ENCODE measurements at places on chromosomes 2 and 18.

DNA sequence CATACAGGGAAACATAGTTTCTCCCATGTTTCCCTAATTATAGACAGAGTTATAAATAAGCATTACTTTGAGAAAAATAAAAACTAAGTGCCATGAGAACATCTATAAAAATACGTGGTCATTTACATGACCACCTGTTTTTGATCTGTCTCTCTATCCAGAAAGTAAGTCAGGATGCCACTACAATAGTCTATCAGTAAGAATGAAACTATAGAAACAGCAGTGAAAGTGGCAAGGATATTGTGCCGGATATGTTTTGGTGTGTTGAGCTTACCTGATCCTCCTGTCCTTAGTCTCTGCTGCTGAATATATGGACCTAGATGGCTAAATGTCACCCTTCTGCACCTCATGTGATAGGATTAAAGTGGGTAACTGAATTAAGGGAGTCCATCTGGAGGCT is 512.4 kb downstream of the LRP1B start:
- H3K4me3 ChIP-seq, result no peak overlapping the region
- H3K27ac ChIP-seq, result no peak overlapping the region
- no peaks in the 10 kb centered on the region for H3K36me3 ChIP-seq
- DNase-seq, result no peak

DNA sequence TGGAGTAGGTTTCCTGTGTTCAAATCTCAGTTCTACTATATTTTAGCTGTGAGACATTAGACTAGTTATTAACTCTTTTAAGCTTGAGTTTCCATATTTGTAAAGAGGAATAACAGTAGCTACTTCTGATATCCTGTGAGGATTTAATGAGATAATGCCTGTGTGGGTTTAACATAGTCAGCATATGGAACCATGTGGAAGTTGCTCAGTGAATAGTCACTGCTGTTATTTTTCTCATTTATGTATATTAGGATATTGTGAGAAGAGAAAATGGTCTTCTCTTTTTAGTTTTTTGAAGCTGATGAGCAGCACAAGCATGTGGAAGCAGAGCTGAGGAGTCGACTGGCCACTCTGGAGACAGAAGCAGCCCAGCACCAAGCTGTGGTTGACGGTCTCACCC is 70.5 kb upstream of the STON1 start:
- H3K4me3 ChIP-seq, result no peak overlapping the region
- H3K27ac ChIP-seq, result no peak overlapping the region
- peaks cover 38% of the 10 kb centered on the region for H3K36me3 ChIP-seq

DNA sequence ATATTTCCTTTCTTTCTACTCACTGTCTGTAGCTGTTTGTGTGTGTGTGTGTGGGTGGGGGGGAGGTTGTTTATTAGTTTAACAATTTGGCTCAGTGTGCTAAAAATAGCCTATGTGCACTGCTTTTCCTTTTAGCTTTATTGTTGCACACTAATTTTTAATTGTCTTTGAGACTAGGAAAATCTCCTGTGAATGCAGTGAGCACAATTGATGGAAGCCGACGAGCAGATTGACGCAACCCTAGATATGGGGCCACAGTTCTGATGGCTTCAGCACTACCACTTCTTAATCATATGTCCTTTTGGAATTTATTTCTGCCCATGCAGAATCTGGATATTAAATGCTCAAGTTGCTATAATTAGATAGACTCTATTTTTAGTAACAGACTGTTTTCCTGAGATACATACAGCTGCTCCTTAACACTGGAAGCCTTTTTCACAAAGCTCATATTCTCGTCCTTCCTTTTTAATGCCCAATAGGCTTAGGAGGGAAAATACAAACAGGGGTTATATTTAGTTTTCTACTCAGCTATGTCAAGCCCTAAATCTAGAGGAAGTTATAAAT is 109.1 kb downstream of the IRS1 start:
- no peak overlapping the region for H3K27ac ChIP-seq
- no peaks in the 10 kb centered on the region for H3K36me3 ChIP-seq
- H3K4me3 ChIP-seq, result no peak overlapping the region

DNA sequence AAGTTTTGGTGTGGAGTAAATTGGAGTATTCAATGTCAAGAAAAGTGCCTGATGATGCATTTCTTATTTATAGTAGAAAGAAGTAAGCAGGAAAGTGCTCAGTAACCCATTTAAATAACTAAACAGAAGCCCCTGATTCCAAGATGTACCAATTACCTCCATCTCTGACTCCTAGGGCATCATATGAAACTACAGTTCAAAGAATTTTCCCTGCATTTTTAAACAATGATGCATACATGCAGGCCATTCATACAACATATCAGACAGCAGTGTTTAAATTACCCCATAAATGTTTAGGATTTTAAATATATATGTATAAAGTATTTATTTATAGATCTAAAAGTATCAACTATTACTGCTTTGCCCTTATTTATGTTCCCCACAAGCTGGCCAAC is 36.2 kb downstream of the FTCDNL1 start:
- H3K4me3 ChIP-seq, result no peak overlapping the region
- H3K36me3 ChIP-seq, result no peaks in the 10 kb centered on the region
- H3K27me3 ChIP-seq, result peaks cover 28% of the 10 kb centered on the region
- DNase-seq, result no peak
- H3K4me1 ChIP-seq, result no peaks in the 10 kb centered on the region
- no peak overlapping the region for H3K27ac ChIP-seq

- H3K36me3 ChIP-seq, result no peaks in the 10 kb centered on the region
- H3K27ac ChIP-seq, result no peak overlapping the region
- no peaks in the 10 kb centered on the region for H3K27me3 ChIP-seq
These were observed 371.1 kb upstream of the ID2 start for GRCh38 chr2:8310557-8311455.

Data from SK-N-SH (cell line).